Stomach (tissue), 19 donors: ENCODE measurements at places on chromosomes 1 and 21. TPM values are rescaled to one million over a fixed set of nuclear protein-coding genes. Genes with fewer than 3 reads are reported as not detected.

DNA sequence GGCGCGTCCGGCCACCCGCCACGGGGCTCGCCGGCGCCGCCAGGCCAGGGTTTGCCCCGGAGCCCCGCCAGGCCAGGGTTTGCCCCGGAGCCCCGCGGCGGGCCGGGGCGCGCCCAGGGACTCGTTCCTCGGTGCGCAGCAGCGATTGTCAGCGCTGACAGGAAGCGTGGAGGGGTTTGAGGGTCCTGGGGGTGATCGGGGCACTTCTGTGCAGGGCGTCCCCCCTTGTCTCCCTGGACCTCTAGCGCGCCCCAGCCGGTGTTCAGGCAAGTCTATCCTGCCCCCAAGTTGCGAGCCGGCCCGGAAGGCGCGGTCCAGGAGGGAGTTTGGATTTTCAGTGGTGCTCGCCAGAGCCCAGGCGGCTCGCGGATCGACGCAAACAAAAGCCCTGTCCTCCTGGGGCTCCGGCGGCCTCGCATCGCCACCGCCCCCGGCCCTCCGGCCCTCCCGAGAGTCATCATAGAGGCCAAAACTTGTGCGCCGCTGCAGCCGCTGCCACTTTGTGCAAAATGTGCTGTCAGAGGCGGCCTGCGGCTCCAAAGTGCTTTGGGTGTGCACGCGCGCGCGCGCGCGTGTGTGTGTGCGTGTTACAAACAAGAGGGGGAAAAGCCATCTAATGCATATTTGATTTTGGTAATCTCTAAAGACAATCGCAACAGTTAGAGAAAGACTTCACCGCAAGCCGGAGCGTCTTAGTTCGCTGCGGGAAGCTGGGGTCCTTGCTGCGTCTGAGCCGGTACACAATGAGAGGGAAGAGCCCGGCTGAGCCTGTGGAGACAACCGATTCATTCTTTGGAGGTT, 1.0 kb downstream of the ROR1 start:
- peaks cover 69% of the 10 kb centered on the region for H3K4me1 ChIP-seq
- H3K27ac ChIP-seq, result peak overlapping the region; percentile 95
- no peaks in the 10 kb centered on the region for H3K36me3 ChIP-seq
- peak; percentile 81 for DNase-seq
- H3K27me3 ChIP-seq, result no peaks in the 10 kb centered on the region

DNA sequence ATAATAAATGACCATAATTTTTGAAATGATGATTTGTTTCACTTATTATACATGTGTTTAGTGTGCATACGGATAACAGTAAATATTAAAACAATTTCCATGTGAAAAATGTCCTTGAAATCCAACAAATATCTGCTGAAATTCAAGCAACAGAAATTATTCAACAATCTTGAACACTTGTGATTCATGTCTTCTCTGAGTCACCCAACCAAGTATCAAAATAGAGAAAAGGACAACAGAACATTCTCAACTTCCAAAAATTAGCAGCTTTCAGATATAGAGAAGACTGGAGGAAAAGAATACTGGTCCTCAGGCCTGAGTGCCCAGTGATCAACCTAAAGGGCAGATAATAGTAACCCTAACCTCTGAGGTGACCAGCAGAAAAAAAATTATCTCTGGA, 90.8 kb downstream of the VAV3 start:
- no peaks in the 10 kb centered on the region for H3K27me3 ChIP-seq
- DNase-seq, result no peak
- no peak overlapping the region for H3K27ac ChIP-seq

DNA sequence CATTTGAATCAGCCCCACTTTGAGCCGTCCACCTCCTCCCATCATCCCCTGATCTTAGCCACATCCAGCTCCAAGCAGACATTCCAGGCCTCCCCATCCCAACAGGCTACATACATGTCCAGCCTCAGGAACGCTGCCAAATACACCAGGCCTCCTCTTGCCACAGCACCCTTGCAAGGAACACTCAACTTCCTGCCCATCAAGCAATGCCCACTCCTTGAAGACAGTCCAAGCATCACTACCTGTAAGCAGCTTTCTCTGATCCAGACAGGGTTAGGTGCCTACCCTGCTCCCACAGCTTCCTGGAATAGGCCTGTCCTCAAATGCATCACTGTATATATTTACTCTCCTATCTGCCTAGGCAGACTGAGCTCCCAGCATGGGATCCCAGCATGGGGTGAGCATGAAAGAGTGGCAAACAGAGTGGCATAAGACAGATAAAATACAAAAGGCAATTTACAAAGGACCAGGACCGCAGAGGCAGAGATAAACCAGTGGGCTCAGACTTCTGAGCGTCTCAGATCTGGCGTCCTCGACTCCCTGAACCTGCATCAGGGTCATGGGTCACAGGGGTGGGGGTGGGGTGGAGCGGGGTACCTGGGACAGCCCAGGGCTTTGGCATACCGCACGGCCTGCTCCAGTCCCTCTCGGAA, 816 bp downstream of the HYI start:
- peak; percentile 65 for DNase-seq
- H3K4me3 ChIP-seq, result peak overlapping the region; percentile 66
- peaks cover 4% of the 10 kb centered on the region for H3K4me1 ChIP-seq
- H3K27ac ChIP-seq, result peak overlapping the region; percentile 97
- no peaks in the 10 kb centered on the region for H3K27me3 ChIP-seq
- H3K36me3 ChIP-seq, result peaks cover 44% of the 10 kb centered on the region

DNA sequence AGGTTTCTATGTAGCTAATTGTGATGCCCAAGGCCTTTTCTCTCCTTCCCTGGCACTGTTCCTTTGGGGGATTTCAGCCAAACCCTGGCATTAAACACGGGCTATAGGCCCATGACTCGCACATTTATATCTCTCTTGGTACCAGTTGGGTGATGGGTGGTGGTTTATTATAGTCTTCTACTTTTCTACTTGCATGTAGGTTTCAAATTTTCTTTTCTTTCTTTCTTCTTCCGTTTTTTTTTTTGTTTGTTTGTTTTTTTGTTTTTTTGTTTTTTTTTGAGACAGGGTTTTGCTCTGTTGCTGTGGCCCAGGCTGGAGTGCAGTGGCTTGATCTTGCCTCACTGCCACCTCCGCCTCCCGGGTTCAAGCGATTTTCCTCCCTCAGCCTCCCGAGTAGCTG, 1.1 kb downstream of the IL10RB start:
- H3K4me1 ChIP-seq, result peaks cover 69% of the 10 kb centered on the region
- peak overlapping the region; percentile 92 for H3K27ac ChIP-seq
- no peak for DNase-seq
- no peaks in the 10 kb centered on the region for H3K36me3 ChIP-seq

GRCh38 chr1:54028306-54029251, 10.6 kb upstream of the LDLRAD1 start:
- no peak for DNase-seq
- no peak overlapping the region for H3K4me3 ChIP-seq
- H3K36me3 ChIP-seq, result peaks cover 39% of the 10 kb centered on the region

- H3K4me3 ChIP-seq, result no peak overlapping the region
- H3K27me3 ChIP-seq, result no peaks in the 10 kb centered on the region
- H3K36me3 ChIP-seq, result peaks cover 20% of the 10 kb centered on the region
Observed at GRCh38 chr1:180961622-180962021, 48.9 kb downstream of the KIAA1614 start.

DNA sequence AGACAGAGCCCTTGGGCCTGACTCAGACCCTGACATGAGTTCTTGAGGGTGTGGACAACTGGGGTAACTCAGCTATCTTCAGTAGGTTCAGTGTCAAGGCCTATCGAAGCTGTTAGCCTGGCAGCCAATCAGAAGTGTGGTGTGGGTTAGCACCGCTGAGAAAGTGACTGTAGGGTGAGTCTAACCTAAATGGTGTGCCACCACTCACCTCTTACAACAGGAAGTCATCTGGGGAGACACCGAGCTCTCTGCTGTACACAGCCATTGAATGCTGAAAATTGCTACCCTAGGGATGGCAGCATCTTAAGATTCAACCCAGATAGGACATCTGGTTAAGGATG, 44.6 kb downstream of the RASSF5 start:
- no peak for DNase-seq
- no peaks in the 10 kb centered on the region for H3K27me3 ChIP-seq
- H3K4me1 ChIP-seq, result peaks cover 26% of the 10 kb centered on the region
- no peaks in the 10 kb centered on the region for H3K36me3 ChIP-seq
- H3K27ac ChIP-seq, result no peak overlapping the region

DNA sequence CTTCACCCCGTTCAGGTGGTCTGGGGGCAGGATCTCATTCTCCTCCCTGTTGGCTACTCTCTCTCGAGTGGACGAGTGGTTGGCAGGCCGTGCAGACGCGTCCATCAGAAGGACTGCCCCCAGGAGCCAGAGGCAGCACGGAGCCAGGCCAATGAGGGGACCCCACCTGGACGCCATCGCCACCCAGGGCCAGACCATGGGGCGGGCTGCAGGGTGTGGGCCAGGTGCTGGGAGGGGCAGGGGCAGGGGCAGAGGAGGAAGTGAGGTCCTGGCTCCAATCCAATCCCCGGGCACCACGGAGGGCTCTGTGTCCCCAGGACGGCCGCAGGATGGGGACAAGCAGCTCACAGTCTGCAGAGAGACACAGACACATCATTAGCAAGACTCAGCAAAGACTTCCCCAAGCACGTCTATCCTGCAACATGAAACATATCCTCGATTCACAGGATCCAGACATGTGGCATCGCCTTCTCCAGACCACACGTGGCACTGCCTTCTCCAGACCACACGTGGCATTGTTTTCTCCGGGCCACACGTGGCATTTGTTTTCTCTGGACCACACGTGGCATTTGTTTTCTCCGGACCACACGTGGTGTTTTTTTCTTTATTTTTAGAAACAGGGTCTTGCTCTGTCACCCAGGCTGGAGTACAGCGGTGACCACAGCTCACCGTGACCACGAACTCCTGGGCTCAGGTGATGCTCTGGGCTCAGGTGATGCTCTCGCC, 3.0 kb downstream of the SDF4 start:
- no peak overlapping the region for H3K4me3 ChIP-seq
- peaks cover 33% of the 10 kb centered on the region for H3K36me3 ChIP-seq
- H3K27ac ChIP-seq, result no peak overlapping the region
- H3K4me1 ChIP-seq, result peaks cover 67% of the 10 kb centered on the region

- no peak overlapping the region for H3K27ac ChIP-seq
- peaks cover 18% of the 10 kb centered on the region for H3K4me1 ChIP-seq
- no peaks in the 10 kb centered on the region for H3K36me3 ChIP-seq
- H3K4me3 ChIP-seq, result no peak overlapping the region
- H3K27me3 ChIP-seq, result no peaks in the 10 kb centered on the region
Observed at GRCh38 chr1:205545001-205545919, 40.8 kb downstream of the CDK18 start.

DNA sequence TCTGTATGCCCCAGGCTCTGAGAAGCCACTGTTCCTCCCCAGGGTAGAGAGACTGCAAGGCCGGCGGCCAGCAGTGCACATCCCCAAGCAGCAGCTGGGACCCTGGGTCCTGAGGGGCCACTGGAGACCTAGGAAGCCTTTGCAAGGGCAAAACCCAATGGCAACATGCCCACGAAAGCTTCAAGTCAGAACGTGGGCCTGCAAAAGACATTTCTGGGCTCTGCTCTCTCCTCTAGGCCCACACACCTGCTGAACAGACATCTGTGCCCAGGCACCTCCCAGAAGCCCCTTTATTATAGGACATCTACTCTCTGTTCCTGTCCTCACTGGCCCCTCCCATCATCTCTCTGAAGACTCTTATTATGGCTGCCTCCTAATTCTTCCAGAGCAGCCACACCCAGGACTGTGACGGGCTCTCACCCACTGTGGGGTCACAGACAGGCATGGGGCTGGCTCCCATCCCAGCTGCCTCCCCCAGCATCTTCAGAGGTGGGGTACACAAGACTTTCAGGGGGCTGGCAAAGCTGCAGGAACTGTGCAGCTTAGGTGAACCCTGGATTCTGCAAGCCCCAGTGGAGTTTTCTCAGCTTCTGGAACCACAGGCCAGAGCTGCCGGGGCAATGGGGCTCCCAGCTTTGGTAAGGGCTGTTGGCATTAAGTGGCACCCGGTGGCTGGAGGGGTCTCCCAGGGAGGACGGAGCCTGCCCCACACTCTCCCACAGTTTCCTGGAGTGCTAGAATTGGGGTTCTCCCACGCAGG, 12.6 kb downstream of the TRIM11 start:
- H3K36me3 ChIP-seq, result peaks cover 70% of the 10 kb centered on the region
- no peaks in the 10 kb centered on the region for H3K27me3 ChIP-seq
- peaks cover 14% of the 10 kb centered on the region for H3K4me1 ChIP-seq
- DNase-seq, result no peak
- no peak overlapping the region for H3K27ac ChIP-seq

DNA sequence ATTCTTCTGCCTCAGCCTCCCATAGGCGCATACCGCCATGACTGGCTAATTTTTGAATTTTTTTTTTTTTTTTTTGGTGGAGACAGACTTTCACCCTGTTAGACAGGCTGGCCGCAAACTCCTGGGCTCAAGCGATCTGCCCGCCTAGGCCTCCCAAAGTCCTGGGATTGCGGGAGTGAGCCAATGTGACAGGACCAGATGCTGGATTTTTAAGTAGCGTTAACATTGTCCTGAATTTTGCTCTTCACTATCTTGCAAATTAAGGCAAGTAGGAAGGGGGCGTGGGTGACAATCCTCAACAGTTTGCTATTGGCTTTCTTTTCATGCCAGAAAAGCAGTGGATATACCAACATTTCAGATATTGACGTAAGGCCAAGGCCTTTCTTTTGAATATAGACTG, 49.7 kb upstream of the TSNAX start:
- no peaks in the 10 kb centered on the region for H3K4me1 ChIP-seq
- DNase-seq, result no peak
- H3K27ac ChIP-seq, result no peak overlapping the region
- no peaks in the 10 kb centered on the region for H3K36me3 ChIP-seq

- H3K4me3 ChIP-seq, result no peak overlapping the region
- H3K4me1 ChIP-seq, result no peaks in the 10 kb centered on the region
- H3K27ac ChIP-seq, result no peak overlapping the region
- no peaks in the 10 kb centered on the region for H3K27me3 ChIP-seq
- peak; percentile 13 for DNase-seq
Observed at GRCh38 chr1:23930861-23931490, 17.8 kb upstream of the CNR2 start.

DNA sequence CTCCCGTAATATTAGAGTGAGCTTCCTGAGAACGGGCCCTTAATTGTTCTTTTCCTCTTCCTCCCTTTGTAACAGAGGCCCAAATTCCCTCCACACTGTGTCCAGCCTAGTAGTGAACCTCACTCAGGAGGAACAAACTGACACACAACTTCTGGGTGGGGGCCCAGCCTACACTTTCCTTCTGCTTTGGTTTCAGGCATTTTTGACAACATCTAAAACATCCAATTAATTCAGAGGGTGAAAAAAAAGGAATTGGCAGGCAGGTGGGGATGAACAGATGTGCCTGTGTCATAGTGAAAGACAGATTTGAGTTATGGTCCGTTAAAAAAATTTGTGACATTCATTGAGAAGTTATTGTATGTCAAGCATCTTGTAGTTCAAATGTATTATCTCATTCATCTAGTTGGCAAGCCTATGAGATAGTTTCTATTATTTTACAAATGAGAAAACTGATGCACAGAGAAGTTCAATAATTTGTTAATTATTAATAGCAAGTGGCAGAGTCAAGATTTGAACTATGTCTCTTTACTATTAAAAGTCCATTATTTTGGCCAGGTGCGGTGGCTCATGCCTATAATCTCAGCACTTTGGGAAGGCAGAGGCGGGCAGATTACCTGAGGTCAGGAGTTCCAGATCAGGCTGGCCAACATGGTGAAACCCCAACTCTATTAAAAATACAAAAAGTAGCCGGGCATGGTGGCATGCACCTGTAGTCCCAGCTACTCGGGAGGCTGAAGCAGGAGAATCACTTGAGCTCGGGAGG, 41.6 kb upstream of the LRIG2 start:
- H3K4me3 ChIP-seq, result no peak overlapping the region
- H3K27ac ChIP-seq, result no peak overlapping the region
- DNase-seq, result no peak
- no peaks in the 10 kb centered on the region for H3K4me1 ChIP-seq
- no peaks in the 10 kb centered on the region for H3K36me3 ChIP-seq

CD34 gene
- total RNA-seq, result 13.9 TPM

ZBTB7B gene
- 53.9 TPM for total RNA-seq

ERICH3 gene
- not detected for total RNA-seq

HSPA6 gene
- total RNA-seq, result 0.73 TPM

OR14A16 gene
- total RNA-seq, result not detected

ZNF683 gene
- total RNA-seq, result not detected

GUCA2A gene
- 3.1 TPM for total RNA-seq
